ENCODE measurements at places on chromosomes 12 and 14.
A peak's percentile ranks its signal among the peaks of the same experiment; 100 is the strongest.

DNA sequence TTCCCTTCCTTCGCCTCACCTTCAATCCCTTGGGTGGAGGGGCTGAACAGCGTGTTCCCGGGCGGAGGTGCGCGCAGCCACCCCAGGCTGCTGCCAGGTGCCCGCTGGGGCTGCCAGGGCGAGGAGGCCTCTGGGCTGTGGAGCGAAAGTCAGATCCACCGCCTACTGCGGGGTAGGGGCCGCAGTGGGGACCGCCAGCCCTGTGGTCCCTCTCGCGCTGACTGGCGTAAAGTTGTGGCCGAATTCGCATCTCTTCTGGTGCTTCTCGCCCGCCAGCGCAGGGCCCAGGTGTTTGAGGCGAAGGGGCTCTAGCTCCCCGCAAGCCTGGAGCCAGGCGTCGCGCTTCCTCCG lies 6.9 kb upstream of the HOXC4 start:
- DNase-seq: no peak

- DNase-seq: peak; percentile 6
These were observed 31.9 kb downstream of the CACNA1C start for GRCh38 chr12:2084553-2085296.

DNA sequence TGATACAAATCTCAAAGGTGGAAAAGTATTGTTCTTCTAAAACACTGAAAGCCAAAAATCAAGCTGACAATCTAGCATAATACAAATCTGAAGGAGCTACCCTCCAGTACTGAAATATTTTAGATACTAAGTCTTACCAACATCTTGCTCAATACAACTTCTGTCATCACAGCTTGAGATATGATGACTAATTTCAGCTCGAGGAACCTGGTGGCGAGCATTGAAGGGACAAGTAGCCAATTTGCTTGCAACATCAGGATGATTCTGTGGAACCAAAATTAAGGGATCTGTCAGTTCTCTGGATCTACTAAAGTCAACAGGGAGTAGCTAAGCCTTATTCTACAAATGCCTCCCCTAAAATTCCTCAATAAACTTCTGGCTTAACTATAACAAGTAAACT lies 10.4 kb downstream of the GTSF1 start:
- DNase-seq: no peak

DNA sequence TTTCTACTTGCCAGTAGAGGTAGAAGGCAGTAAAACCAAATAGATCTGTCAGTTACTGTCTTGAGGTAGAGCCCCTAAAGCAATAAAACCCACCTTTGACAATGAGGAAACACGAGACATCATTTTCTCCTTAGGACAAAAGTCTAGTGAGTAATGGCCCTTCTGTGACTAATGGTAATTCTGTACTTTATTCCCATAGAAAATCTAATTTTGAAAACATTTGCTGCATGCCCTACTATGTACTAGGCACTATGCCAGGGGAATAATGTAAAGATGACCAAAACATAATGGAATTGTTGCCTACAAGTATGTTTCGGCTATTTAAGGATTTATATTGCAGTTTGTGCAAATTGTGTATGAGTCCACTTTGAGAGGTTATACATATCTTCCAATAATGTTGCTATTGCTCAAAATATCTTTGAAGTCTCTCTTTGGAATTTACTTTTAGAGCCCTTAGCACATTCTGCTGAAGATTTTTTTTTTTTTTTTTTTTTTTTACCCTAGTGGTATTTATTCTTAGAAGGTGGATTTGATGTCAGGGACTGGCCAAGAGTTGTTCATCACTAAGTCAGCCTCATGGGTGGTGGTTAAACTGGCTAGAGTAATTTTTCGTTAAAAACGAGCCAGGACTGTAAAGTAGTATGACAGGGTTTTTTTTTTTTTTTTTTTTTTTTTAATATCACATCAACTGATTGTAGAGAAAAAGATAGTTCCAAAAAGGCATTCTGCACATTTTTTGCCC lies 109.7 kb downstream of the CRADD start:
- no peak for DNase-seq

GRCh38 chr14:103348154-103348553 lies 14.1 kb downstream of the EIF5 start:
- DNase-seq: no peak
